Renal cortical epithelial cell (primary cell): ENCODE measurements at places on chromosomes 11 and 22. TPM values are rescaled to one million over a fixed set of nuclear protein-coding genes. Genes with fewer than 3 reads are reported as not detected.

GDPD4 gene
- total RNA-seq: not detected in 2 replicates

DRD4 gene
- 0.10 TPM in 1 of 2 replicates, not detected in the other for total RNA-seq

DNA sequence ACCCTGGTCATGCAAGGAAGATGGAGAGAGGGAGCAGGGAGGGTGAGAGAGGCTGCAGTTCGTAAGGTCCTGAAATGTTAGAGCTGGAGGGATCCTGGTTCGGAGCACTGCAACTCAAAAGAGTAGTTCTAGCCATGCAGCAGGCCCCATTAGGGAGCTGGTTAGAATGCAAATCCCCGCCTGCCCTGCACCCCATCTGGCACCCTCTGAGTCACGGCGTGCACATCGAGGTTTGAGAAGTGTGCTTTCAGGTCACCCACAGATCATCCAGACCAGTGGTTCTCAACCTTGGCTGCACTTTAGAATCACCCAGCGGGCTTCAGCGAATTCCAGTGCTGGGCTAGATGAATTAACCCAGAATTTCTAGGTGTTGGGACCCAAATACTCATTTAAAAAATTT, 48.2 kb downstream of the ST3GAL4 start:
- no peak for DNase-seq

- DNase-seq: no peak
Measured at GRCh38 chr11:67266449-67267187, at the start of gene GRK2. GRK2 (plus strand) TSS chr11:67266473; CDS start chr11:67266700, 227 bp downstream.

OR5P2 gene
- total RNA-seq: 0.10 TPM in 1 of 2 replicates, not detected in the other

HBG1 gene
- not detected in 2 replicates for total RNA-seq

ACR gene
- not detected in 2 replicates for total RNA-seq

GRCh38 chr11:45410391-45411227, 124.5 kb upstream of the SYT13 start:
- no peak for DNase-seq

DNA sequence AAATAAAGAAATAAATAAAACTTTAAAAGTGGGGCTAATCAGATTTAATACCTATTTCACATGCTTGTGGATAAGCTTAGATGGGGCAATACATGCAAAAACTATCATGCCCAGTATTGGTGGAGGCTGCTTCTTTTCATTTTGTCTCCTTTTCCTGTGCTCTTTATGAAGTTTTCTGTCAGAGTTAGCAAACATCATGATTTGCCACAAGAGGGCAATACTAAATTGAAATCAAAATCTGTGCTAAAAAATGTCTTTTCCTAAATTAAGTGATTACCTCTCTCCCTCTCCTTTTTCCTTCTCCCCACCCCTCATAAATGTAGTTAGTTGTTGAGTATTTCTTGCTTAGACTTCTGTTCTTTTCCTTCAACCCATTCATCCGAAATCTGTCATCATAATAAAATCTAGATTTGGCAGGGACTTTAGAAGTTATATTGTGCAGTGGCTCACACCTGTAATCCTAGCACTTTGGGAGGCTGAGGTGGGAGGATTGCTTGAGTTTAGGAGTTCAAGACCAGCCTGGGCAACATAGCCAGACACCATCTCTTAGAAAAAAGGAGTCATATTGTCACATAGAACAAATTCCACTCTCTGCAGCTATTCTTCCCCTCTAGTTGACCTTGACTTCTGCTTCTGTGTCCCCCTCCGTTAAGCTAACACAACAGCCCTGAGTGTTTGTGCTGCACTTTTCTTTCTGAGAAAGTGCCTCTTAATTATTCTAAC, 4.7 kb upstream of the ARHGAP42 start:
- peak; percentile 60 for DNase-seq

SLC43A1 gene
- total RNA-seq: 1.2 TPM in 2 replicates

GRCh38 chr22:47074105-47074504, 311.7 kb downstream of the TBC1D22A start:
- no peak for DNase-seq
